SK-N-MC (cell line): ENCODE measurements at places on chromosomes 1 and 21.

- DNase-seq, result no peak
Measured at GRCh38 chr1:172537827-172538391, 5.0 kb downstream of the SUCO start.

GRCh38 chr1:42767510-42768000 is 506 bp downstream of the C1orf50 start:
- DNase-seq, result no peak

DNA sequence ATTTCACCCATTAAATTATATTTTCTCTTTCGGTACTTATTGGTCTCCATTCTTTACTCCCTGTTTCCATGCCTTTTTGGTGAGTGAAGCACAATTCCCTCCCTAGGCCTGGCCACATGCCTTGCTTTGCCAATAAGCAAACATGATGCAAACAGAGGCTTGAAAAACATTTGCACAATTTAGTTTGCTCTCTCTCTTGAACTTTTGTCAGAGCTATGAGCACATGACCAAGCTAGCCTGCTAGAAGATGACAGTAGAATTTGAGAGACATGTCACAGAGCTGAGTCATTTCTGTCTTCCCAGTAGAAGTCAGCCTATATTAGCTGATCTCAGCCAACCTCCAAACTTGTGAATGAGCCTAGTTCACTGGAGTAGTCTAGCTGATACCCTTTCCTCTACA is 24.6 kb downstream of the ANGPTL3 start:
- DNase-seq, result no peak

DNA sequence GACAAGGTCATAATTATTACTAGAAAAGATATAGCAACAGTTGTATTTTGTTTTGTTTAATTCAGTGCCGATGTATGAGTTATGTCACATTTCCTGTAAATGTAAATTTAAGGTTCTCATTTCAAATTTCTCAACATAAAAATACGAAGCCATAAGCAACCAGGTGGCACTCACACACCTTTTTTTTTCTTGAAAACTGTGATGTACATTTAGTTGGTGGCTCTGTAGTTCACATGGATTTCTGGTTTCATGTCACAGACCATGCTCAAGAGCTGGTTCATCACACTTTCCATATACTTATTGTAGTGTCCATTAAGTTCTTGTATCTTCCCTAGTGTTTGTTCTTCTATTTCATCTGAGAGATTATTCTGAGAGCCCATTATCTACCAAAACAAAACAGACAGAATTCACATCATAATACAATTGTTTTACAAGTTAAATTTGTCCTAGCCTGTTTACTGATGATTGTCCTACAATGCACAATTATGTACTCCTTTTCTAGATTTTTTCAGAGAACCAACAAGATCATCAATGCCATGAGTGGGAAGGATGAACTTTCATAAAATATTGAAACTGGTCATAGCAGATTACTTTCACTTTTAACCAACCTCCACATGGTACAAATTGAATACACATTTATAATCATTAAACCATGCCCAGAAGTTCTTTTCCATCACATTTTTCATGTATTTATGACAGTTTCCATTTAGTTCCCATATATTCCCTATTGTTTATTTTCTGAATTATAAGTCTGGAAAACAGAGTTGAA is 17.1 kb downstream of the ATP6V1G3 start:
- DNase-seq, result no peak

GRCh38 chr1:11515368-11516300 is 36.7 kb downstream of the DISP3 start:
- no peak for DNase-seq
